ENCODE measurements at places on chromosomes 16 and 17.
A peak's percentile ranks its signal among the peaks of the same experiment; 100 is the strongest.

- DNase-seq = no peak
These were observed 396.8 kb downstream of the SOX9 start for GRCh38 chr17:72517413-72518158.

DNA sequence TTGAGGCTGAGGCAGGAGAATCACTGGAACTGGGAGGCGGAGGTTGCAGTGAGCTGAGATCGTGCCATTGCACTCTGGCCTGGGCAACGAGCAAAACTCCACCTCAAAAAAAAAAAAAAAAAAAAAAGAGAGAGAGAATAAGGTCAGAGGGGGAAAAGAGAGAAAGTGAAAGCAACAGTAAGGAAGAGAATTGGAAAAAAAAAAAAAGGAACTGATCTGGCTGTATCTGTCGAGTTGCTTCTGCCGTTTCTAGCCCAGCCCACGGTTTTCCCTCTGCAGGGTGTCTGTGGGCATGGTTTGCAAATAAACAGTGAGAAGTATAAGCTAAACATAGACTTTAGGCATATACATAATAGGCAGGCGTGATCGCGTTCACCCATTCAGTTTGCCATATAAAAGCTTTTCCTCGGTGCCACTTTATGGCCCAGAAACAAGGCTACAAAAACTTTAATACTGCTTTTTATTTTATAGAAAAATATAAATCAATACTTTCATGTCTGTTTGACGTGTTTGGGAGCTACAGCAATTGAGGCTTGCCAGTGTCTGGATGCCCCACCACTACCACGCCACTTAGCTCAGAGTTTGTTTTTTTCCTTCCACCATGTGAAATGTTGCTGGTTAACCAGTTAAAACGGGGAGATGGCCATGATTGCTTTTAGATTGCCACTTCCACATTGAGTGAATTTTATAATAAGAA, 436.7 kb downstream of the MAF start:
- DNase-seq = no peak

DNA sequence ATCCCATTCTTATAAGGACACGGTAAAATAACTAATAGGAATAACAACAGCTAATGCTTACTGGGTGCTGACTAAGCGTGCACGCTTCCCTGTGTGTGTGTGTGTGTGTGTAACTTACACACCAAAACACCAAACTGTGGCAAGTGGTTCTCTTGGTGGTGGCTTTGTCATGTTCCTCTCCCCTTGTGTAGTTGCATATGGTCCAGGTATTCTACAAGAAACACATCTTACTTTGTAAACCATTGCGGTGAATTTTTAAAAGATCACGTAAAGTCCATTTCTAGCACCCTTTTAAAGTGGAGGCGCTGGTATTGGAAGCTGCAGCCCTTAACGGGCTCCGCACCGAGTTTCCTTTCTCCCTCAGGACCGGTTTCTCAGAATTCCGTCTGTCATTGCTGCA, 221.0 kb upstream of the FOXF1 start:
- DNase-seq = no peak

GRCh38 chr17:67324330-67324729, 42.0 kb downstream of the PSMD12 start:
- DNase-seq = no peak

GRCh38 chr16:14423344-14423743, 206.7 kb downstream of the PARN start:
- no peak for DNase-seq

DNA sequence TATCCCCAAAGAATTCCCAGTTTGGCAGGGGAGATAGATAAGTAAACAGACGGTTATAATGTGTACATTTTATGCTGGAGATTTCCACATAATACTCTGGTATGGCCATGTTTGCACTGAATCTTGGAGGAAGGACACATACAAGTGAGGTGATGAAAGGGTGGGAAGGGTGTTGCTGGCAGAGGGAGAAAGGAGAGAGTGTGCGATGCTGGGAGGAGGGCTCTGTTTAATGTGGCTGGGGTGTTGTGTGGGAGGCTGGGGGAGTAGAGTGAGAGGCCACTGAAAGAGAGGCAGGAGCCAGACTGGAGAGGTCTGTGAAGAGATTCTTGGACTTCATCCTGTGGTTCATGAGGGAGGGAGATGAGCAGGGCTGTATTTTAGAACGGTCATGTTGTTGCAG, 87.6 kb downstream of the SPACA3 start:
- DNase-seq = no peak

- peak; percentile 71 for DNase-seq
These were observed 8.8 kb downstream of the ZG16B start for GRCh38 chr16:2838928-2839327.

DNA sequence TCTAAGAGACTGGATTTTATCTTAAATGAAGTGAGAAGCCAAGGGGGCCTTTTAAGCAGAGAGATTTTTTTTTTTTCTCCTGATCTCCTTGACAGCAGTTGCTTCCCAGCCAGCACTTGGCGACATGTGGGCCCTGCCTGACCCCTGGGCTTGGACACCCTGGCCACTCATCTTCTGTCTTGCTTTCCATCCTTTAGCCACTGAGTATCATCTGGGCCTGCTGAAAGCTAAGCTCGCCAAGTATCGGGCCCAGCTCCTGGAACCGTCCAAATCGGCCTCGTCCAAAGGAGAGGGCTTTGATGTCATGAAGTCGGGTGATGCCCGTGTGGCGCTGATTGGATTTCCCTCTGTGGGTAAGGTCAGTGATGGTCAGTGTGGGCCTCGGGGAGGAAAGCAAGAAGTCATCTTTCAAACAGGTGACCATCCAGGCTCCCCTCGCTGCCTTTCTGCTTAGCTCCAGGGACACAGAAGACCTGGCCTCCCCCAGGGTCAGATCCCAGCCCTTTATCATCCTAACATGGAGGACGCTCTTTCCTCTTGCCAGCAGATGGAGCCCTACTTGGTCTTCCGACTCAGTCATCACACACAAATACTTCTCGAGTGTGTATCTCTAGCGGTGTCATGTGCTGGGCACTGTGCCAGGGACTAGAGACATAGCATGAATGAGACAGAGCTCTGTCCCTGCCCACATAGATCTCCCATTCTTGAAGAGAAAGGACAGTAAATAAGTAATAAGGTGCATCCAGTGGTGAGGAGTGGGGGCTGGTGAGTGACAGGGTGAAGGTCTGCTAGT, 6.1 kb downstream of the DRG2 start:
- peak; percentile 22 for DNase-seq

DNA sequence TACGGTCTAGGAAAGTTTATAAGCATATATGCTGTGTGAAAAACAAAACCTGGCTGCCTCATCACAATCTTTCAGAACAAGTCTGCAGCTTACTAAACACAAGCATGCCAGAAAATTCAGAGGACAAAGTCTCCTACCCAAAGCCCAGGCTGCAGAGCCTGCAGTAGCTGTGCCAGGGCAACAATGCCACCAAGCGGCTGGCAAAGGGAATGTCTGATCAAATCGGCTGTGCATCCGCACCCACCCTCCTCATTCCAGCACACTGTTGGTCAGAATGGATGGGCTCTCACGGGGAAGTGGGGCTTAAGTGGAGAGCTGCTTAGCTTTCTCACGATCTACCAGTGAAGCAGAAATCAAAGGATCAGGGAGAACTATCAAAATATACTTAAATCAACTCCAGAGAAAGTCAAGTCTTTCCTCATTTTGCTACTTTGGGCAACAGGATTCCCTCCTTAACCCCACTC, 73.5 kb downstream of the CYTH1 start:
- peak; percentile 28 for DNase-seq

- no peak for DNase-seq
These were observed 12.0 kb downstream of the FAM83G start for GRCh38 chr17:18992454-18993130.

- DNase-seq = no peak
These were observed 8.4 kb upstream of the HELZ start for GRCh38 chr17:67253384-67253783.

- peak; percentile 82 for DNase-seq
These were observed at the start of gene GNAO1 for GRCh38 chr16:56191156-56191815. TSS of gene GNAO1 (plus strand) at chr16:56191489. CDS start at chr16:56192236, 747 bp downstream.

DNA sequence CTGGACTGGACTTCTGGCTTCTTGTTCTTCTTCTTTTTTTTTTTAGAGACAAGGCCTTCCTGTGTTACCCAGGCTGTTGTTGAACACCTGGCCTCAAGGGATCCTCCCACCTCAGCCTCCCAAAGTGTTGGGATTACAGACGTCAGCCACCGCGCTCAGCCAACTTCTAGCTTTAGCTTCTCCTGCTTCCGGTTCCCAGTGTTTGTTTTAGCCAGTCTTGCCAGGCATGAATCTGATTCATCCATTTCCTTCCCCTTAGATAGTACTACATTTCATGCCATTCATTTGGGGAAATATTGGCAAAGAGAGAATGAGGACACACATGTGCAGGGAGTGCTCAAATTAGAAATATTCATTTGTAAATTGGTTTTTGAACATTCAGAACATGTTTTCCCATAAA, 12.1 kb upstream of the NDUFAB1 start:
- DNase-seq = no peak

GRCh38 chr16:30787613-30788378, 791 bp upstream of the ZNF629 start:
- no peak for DNase-seq

- DNase-seq = no peak
These were observed 66.4 kb downstream of the CYB5B start for GRCh38 chr16:69490707-69491324.

DNA sequence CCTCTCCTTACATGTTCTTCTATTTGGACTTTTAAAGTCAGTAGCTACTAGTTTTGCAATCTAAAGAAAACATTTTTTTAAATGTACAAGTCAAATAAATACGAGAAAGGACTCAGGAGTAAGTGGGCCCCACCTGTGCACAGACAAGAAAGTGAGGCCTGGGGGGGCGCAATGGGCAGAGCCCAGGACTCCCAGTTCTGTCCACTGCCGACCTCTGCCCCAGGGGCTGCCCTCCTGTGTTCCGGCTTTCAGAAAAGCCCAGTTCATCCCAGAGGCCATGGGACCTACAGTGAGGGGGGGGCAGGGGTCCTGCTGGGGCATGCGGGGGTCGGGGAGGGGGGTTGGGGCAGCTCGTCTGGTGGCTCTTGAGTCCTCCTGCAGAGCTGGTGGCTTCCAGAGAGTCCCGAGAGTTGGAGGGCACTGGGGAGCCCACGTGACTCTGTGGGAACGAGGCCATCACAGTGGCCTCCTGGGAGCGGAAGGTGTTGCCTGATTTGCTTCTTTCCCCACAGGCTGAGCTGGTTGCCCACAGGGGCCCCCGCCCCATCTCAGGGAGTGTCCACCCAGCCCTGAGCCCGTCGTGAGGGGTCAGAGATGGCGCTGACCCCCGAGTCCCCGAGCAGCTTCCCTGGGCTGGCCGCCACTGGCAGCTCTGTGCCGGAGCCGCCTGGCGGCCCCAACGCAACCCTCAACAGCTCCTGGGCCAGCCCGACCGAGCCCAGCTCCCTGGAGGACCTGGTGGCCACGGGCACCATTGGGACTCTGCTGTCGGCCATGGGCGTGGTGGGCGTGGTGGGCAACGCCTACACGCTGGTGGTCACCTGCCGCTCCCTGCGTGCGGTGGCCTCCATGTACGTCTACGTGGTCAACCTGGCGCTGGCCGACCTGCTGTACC, 2.4 kb downstream of the UTS2R start:
- no peak for DNase-seq

- DNase-seq = no peak
These were observed 448.6 kb upstream of the RBFOX1 start for GRCh38 chr16:6884002-6884401.

DNA sequence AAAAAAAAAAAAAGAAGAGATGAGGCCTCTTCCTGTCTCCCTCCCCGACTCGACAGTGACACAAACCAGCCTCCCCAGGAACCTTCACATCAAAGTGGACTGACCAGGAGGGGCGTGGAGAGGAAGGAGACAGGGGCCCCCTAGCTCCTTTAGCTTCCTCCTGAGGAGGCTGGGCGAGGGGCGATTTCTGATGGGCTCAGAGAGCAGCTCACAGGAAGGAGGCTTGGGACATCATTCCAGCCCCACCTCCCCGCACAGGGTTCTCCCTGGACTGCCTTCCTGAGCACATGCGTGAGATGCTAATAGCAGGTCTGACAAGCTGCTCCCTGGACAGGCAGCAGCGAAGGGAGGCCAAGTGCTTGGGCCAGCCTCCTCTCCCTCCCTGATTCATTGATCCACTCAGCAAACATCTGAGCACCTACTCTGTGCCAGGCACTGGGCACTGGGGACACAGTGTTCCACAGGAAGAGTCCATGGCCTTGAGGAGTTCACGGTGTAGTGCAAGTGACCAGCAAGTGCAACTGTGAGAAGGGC, 14.4 kb upstream of the DOK4 start:
- DNase-seq = no peak

- no peak for DNase-seq
These were observed 4.4 kb downstream of the MYL4 start for GRCh38 chr17:47213540-47213939.

DNA sequence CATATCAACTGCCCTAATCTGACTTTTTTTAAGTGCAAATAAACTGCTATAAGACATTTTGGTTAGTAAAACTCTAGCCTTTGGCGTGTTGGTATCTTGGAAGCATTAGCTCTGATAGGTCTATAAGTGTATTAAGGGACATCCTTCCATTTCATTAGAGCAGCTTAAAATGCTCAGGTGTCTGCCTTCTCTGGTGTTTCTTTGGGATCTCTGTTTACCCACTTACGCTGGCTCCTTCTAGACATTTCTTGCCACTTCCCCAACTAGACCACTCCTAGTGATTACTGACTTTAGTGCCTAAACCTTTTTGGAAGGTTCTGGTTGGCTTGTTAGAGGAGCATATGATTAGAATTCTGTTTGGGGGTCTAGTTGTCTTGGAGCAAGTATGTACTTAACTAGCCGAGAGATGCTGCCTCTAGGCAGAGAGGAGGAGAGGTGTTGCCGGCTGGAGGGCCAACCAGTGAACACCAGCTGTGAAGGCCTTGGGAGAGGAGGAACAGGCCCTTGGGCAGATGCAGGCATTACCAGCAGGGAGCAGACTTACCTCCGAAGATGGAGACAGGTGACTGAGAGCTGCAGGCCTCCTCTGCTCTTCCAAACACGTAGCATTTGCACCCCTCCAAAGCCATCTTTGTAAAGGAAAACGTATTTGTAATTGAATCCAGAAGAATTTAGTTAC, 15.2 kb upstream of the CLEC18C start:
- no peak for DNase-seq

- no peak for DNase-seq
These were observed 38.8 kb downstream of the EFCAB5 start for GRCh38 chr17:29980261-29980660.

GRCh38 chr16:2473999-2474876, 689 bp upstream of the TBC1D24 start:
- peak; percentile 69 for DNase-seq

GRCh38 chr17:14840616-14841231, 424.4 kb downstream of the PMP22 start:
- DNase-seq = no peak

DNA sequence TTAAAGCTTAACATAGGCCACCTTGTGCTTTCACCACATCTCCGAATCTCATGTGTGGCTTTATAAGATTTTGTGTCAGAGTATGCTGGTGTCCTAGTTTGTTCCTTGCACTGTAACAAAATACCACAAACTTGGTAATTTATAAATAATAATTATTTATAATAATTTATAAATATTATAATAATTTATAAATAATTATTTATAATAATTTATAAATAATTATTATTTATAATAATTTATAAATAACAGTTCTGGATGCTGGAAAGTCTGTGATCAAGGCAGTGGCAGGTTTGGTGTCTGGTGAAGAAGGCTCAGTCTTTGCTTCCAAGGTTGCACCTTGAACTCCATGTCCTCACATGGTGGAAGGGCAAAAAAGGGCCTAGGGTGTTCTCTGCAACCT, 147.7 kb downstream of the BCAS3 start:
- DNase-seq = no peak

All from NCI-H1417 (cell line).